ENCODE measurements at places on chromosomes 7 and 10.

DNA sequence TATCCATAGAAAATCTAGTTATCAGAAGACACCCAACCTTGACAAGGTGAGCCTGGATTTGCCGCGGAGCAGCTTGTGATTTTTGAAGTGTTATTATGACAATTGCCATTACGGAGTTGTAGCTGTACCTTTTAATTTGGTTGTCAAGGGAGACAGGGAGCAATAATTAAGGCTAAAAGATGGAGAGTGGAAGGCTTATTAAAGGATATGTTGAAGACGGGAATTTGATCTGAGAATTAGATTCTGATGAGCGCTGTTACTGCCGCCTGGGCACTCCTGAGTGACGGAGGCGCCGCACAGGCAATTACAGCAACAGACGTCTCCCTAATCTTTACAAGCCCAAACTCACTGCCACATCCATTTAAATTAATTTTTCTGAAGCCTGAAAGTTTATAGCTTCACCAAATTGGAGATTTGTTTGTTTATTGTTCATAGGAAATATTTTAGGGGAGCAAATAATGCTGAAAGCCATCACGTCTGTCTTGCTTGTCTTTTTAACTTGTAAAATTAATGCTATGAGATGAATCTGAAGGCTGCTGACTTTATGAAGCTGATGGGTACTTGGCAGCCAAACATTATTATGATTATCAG lies 475.0 kb upstream of the ADARB2 start:
- DNase-seq = no peak

DNA sequence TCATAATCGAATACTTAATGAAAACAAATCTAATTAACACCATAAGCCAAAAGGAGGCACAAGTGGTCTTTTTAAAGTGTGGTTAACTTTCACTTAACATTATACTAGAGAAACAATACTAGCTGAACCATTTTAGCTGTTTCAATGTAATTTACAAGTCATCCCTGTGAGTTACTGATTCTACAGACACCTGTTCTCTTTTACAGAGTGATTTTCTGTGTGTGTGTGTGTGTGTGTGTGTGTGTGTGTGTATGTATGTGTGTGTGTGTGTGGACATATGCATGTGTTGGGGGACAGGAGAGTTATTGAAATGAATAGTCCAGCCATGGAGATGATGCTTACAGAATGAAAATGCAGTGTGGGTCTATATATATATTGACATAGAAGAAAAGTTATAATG lies 200.2 kb downstream of the DNAJC1 start:
- DNase-seq = no peak

DNA sequence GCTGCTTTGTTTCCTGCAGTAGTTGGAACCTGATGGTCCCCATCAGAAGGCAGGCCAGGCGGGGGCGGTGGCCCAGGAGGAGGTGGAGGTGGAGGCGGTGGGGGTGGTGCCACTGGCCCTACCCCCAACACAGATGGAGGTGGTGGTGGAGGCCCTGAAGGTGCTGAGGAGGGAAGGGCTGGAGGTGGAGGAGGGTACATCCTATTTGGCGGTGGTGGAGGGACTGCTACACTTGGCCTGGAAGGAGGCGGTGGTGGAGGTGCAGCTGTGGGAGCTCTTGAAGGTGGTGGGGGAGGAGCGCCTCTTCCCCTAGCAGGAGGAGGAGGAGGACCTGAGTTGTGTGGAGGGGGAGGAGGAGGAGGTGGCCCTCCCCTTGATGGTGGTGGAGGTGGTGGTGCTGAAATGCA lies 36.8 kb downstream of the LMOD2 start:
- no peak for DNase-seq

- no peak for DNase-seq
Measured at GRCh38 chr10:29370097-29371092, 81.5 kb downstream of the LYZL1 start.

DNA sequence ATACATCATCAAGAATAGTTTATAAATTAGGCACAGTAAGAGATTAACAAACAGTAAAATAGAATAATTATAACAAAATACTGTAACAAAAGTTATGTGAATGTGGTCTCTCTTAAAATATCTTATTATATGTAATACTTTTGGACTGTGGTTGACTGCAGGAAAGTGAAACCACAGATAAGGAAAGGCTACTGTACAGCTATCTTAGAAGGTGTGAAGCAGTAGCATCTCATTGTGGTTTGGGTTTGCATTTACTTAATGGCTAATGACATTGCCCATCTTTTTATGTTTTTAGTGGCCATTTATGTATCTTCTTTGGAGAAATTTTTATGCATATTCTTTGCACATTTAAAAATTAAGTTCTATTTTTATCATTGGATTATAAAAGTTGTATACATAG lies 296.4 kb upstream of the MAGI2 start:
- no peak for DNase-seq

GRCh38 chr7:31340603-31341002 lies at the start of gene NEUROD6:
Gene NEUROD6, minus strand, starts transcription at chr7:31340726. Its CDS starts 1,458 bp downstream, at chr7:31339268.
- DNase-seq = no peak

DNA sequence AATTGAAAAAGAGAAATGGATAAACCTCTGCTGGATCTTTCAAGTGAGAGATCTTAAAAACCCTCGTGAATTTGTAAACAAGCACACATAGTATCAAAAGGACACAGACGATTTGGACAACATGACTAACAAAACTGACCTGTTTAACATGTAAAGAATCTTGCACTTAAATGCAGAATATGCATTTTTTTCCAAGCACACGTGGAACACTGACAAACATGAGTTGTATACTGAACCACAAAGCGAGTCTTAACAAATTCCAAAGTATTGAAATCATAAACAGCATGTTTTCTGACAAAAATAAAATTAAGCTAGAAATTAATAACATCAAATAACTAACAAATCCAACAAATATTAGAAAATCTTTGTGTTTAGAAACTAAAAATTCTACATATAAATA lies 65.0 kb upstream of the ZNF746 start:
- DNase-seq = no peak

DNA sequence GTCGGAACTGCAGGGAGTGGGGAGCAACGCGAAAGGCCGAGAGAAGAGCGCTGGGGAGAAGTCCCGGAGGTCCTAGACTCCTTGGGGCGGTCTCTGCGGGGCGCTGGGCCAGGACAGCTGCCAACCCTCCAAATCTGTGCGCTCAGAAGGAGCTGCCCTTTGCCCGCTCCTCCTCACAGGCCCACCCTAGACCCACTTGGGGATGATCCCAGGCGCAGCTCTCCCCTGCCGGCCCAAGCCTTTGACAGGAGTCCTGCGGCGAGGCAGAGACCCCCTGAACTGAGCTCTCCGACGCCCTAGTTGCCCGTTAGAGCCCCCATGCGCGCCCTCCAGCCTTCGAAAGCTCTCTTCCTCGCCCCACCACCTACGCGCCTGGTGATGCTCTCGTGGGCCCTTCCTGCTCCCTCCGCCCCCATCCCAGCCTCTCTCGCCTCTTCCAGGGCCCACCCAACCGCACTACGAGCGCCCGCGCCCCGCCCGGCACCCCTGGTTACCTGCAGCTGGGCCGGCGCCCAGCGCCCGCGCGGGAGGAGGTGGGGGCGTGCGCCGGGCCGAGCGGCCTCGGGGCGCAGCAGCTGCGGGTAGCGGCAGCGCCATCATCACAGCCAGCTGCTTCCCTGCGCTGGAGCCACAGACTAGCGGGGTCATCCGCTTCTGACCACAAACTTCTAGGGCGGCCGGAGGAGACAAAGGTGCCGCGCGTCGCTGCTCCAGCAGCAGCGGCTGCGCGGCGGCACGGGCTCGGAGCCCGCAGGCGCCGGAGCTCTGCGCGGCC lies 353.4 kb downstream of the DNAJB6 start:
- DNase-seq = no peak

- DNase-seq = peak; percentile 0
Measured at GRCh38 chr7:918441-919113, 35.9 kb downstream of the ADAP1 start.
